GM20000 (cell line): ENCODE measurements at places on chromosomes 1 and 21.

DNA sequence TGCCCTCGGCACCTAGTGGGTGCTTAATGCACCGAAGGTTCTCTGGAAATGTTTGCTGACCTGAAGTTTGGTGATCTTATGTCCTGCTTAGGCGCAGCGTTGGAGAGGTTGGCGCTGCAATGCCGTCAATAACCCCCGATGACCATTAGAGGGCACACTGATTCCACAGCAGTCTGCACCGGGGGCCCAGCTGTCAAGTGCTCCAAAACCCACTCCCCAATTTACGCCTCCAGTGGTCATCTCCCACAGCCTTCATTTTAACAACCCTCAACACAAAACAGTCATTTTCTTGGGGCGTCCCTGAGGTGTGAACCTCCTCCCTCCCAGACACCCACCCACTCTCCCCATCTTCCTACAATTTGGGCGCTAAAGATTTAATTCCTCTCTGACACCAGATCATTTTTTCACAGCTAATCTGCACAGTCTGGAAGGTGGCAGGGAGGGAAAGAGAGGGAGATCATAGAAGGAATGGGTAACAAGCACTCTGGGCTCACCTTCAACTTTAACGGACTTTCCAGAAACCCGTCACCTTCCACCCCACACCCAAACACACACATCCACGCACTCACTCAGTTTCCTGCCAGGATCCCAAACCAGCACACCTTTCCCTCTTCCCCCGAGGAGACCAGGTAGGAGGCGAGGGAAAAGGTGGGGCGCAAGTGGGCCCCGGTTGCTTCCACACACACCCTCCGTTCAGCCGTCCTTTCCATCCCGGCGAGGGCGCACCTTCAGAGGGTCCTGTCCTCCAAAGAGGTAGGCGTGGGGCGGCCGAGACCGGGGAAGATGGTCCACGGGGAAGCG is 570 bp upstream of the NPR1 start:
- DNase-seq = peak; percentile 83

GRCh38 chr1:231584117-231584516 is 42.5 kb upstream of the DISC1 start:
- peak; percentile 31 for DNase-seq

DNA sequence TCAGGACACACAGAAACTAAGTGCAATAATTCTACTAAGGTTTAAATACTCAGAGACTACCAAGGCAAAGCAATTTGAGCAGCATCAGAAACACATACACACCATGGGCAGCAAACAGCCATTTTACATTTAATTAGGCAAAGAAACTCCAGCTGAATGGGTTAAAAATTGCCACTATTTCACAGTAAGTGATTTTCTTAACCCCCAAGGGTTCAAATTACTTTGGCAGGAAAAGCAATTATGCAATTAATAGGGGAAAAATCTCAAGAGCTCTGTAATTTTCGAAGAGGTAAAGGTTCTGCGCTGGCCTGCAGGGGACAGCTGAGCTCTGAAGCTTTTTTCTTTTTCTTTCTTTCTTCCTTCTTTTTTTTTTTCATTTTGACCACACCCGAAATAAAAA is 206.2 kb upstream of the RRP15 start:
- no peak for DNase-seq

GRCh38 chr1:185393815-185394214 is 76.8 kb upstream of the IVNS1ABP start:
- DNase-seq = no peak

- DNase-seq = peak; percentile 68
Measured at GRCh38 chr1:154221278-154222001, 685 bp downstream of the UBAP2L start.

DNA sequence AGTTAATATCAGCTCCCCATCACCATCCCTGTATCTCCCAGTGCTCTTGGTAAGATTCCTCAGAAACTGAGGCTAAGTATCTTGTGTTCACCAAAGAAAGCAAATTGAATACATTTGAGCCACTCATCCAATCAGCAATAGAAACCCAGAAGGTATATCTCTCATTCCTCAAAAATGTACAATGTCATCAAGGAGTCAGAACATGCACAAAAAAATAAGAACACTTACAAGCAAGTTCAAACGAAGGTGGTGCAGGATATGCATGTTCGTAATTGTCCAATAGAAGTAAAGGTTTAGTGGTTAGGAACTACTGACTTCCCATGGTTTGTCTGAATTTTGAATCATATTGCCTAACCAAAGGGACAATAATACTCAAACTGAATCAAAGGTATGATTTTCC is 24.3 kb downstream of the RXRG start:
- no peak for DNase-seq

GRCh38 chr1:47438165-47439016 is 547 bp downstream of the FOXD2 start:
- peak; percentile 45 for DNase-seq

DNA sequence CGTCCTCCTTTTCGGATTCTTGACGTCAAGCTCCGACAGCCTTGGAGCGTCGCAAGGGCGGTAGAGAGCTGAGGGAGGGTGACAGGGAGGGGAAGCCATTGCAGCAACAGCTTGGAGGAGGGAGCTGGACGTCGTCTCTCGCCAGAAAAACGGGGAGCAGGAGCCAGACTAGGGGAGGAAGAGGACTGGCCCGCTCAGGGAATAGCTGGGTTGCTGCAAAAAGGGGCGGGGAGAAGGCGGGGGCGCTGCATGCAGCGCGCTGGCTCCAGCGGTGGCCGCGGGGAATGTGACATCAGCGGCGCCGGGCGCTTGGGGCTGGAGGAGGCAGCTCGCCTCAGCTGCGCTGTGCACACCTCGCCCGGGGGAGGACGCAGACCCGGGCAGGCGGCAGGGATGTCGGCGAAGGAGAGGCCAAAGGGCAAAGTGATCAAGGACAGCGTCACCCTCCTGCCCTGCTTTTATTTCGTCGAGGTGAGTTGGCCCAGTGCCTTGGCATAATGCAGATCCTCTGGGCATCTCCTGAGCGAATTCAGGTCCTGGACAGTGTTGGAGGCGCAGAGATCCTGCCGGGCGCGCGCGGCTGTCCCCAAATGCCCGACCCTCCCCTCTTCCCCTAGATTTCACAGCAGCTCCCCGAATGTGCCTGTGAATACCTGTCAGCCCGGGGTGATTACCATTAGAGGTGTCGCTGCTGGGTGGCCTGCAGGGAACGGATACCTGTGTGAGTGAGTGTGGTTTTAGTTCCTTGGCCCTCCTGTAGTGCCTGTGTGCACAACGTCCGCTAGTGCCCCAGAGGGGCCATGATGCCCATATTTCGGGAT is at the start of gene PLPPR4:
TSS of gene PLPPR4 (plus strand) at position 292 of the 821 bp plus-strand sequence. CDS start at position 394, 102 bp downstream.
- DNase-seq = no peak

- no peak for DNase-seq
Measured at GRCh38 chr21:38511662-38512243, 13.5 kb upstream of the ERG start.

DNA sequence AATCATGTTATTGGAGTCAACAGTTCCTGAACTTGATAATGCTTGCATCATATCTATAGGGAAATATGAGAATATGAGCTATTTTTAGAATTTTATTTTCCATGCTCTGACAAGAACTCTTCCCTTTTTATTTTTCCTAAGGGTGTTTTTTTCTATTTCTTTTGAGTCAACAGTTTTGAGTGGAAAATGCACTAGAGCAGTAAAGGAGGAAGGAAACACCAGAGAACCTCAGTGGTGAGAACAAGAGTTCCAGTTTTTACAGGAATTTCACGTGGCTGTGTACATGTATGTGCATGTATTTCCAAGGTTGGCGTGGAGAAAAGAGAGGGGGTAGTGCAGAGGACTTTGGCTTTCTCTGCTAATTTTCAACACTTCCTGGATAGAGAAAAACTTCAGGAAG is 63.6 kb upstream of the TNFSF18 start:
- no peak for DNase-seq

GRCh38 chr1:100077531-100077930 is 55.2 kb downstream of the SASS6 start:
- DNase-seq = peak; percentile 41

DNA sequence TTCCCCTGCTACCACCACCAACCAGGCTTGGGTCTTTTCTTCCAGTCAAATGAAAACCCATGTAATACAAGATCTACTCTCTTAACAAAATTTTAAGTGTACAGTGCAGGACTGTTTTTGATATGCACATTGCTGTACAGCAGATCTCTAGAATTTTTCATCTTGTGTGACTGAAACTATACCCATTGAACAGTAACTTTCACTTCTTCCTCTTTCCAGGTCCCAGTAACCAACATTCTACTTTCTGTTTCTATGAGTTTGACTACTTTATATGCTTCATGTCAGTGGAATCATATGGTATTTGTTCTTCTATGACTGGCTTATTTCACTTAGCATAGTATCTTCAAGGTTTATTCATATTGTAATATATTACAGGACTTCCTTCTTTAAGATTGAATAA is 45.3 kb upstream of the PLPPR4 start:
- no peak for DNase-seq

GRCh38 chr21:41147096-41147978 is 20.6 kb upstream of the BACE2 start:
- DNase-seq = no peak

- DNase-seq = no peak
Measured at GRCh38 chr1:57012315-57012714, 46.5 kb upstream of the C8B start.

DNA sequence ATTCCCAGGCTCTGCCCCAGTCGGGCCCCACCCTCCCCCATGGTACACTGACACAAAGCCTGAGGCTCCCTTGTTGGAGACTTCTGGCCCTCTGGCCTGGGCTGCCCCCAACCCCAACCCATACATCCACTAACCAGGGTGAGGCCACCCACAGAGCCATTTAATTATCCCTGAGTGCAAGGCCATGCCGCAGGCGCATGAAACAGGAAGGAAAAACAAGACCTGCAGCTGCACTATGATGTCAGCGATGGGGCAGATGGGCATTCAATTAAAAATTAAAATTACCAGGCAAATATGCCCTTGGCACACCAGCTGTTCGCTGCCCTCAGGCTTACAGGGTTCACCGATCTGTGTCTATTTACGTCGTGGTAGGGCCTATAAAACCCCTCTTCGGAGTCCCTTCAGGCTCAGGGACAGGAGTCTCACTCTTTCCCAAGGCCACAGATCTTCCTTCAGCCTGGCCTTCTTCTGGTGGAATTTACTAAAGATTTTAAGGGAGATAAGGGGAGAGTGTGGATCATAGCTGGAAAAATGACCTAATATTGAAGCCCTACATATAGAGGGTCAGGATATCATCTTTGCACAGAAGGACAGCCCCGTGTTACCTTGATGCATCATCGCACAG is 29.6 kb upstream of the RGS16 start:
- DNase-seq = no peak

DNA sequence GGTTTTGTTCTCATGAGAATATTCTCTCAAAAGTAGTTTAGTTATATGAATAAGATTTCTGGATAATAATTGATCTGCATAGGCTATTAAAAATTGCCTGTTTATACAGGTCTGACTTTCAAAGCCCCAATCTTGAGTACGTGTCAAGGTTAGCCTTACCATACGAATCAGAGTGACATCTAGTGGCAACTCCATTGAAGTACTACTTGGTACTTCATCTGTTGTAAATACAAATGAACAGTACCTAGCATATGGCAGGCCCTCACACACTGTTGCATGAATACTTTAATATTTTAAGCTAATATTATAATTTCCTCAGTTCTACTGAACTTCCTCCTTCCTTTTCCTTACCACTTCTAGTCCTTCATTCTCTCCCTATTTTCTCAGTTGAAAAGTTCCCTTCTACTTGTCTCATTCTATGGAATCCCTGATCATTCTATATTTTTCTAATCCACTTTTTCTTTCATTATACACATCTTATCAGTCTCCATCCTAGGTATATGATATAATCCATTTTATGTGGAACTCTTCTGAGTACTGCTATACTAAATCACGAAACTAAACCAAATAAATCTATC is 101.2 kb downstream of the AKT3 start:
- peak; percentile 66 for DNase-seq

GRCh38 chr1:200980452-200980772 is 43.1 kb downstream of the KIF21B start:
- DNase-seq = no peak

DNA sequence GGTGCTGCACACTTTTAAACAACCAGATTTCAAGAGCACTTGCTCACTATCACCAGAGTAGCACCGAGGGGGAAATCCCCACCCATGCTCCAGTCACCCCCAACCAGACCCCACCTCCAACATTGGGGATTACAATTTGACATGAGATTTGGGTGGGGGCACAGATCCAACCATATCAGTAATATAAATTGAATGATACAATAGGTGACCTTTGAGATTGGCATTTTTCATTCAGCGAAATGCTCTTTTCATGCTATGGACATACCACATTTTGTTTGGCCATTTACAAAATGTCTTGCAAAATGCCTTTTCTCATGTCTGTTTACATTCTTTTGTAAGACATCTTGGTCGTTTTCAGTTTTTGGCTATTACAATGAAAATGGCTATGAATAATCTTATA is 23.9 kb downstream of the RYR2 start:
- no peak for DNase-seq

- DNase-seq = no peak
Measured at GRCh38 chr1:39936724-39937491, 18.0 kb upstream of the MFSD2A start.

GRCh38 chr1:152654110-152654509 is 9.1 kb upstream of the LCE2D start:
- peak; percentile 71 for DNase-seq

- no peak for DNase-seq
Measured at GRCh38 chr1:157286646-157287420, 148.6 kb upstream of the ETV3 start.

DNA sequence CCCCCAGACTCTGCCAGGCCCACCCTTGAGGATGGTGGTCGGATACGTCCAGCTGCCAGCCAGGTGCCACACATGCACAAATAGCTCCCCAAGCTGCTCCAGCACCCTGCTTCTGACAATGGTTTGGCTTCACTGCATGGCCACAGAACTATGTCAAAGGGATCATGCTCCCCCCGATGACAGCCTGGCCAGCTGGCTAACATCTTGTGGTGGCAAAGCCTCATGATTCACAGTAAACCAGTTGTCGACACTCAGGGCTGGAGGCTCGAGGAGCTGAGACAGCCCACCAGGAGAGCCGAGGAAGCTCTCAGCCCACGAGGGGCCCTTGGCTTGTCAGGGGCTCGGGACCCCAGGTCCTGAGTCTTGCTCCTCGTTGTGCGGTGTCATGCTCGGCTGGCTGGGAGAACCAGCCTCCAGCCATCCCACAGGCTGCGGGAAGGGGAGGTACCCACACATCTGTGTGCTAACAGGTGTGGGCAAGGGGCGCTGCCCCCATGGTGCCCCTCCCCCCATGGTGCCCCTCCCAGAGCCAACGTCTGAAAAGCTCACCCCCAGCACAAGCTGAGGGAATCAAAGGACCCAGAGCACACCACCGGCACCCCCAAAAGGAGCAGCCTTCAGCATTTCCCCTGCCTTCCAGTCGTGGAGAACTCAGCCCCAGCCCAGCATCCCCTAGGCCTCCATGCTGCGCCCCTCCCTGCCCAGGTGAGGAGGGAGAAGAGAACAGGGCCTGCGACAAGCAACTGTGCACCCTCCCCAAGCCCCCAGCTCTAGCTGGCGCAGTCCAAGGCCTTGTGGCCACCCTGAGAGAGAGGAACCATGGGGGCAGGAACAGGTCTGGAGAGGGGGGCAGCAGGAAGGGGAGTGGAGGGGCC is 41.2 kb downstream of the KIF21B start:
- DNase-seq = no peak
